ENCODE measurements at places on chromosomes 7 and 10.

GRCh38 chr10:51935341-51935740 lies 235.9 kb upstream of the CSTF2T start:
- no peak for DNase-seq

GRCh38 chr7:100632951-100633717 lies 8.2 kb downstream of the TFR2 start:
- DNase-seq, result peak; percentile 75

DNA sequence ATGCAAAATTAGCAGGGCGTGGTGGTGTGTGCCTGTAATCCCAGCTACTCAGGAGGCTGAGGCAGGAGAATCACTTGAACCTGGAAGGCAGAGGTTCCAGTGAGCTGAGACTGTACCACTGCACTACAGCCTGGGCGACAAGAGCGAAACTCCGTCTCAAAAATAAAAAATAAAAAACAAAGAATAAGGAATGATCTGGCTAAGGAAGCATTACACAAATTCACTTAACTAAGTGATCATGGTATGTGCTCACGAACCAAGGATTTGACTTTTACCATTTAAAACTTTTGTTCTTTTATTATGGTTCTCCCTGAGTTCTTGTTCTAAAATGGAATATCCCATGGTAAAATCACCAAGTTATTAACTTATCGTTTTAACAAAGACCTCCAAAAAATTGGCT lies 71.2 kb downstream of the SIRT1 start:
- no peak for DNase-seq

- DNase-seq, result no peak
Measured at GRCh38 chr10:72067463-72068125, 20.8 kb downstream of the SPOCK2 start.

DNA sequence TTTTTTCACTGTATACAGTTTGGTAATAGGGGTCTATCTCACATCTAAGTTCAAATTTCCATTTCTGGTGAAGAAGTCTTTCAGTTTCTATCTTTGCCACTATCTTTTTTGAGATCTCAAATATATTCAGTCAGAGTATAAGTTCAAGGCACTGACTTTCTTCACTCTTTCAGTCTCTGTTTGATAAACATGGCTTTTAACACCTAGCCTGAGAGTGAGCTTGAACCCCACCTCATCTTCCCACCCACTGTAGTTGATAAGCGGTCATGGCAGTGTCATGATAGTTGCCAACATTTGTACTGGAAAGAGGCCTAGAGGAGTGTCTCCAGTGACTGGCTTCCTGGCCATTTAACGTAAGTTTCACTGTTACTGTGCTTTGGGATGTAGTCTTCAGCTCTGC lies 41.2 kb upstream of the AGR3 start:
- no peak for DNase-seq

- no peak for DNase-seq
Measured at GRCh38 chr10:121245754-121246153, 352.5 kb downstream of the FGFR2 start.

DNA sequence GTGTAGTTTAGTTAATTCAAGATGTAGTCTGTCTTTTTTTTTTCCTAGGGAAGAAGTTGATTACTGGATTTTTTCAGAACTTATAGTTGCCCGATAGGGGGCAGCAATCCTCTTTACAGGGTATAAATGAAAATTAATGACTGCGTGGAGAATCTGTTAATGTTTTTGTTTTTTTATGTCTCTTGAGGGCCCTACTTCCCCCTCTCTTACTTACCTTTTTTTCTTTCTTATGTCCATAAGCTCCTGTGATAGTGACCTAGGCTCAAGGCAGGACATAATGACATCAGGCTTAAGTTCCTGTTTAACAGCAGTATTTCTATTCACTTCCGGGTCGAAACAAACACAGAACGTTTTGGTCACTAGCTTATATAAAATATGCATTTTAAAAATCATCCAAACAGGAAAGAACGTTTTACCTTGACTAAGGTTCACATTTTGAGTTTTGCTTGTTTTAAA lies 18.8 kb downstream of the CDC123 start:
- DNase-seq, result no peak

GRCh38 chr10:75980419-75981002 lies 549.1 kb downstream of the LRMDA start:
- DNase-seq, result no peak

GRCh38 chr10:97463363-97464132 lies 17.6 kb downstream of the ZDHHC16 start:
- no peak for DNase-seq
